Right renal cortex interstitium (tissue), 3 donors: ENCODE measurements at places on chromosomes 7 and 10. TPM values are rescaled to one million over a fixed set of nuclear protein-coding genes. Genes with fewer than 3 reads are reported as not detected.
A peak's percentile ranks its signal among the peaks of the same experiment; 100 is the strongest.

DNA sequence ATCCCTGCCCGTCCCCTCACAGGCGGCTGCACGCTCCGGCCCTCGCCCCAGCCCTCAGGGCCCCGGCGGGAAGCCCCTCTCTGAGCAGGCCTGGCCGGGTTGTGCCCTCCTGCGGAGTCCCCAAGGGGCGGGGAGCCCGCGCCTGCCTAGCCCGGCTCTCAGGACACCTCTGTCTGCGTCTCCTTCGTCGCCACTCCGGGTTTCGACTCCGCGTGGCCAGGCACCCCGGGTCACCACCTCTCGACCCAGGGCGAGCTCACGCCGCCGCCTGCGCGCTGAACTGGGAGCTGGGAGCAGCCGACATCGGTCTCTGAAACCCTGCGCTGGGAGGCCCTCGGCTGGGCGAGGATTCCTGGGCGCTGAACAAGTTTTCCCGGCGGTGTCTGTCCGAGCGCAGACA, 6.2 kb upstream of the OGDHL start:
- DNase-seq: no peak

GRCh38 chr7:74272305-74273038, 16.7 kb upstream of the CLIP2 start:
- DNase-seq: peak; percentile 67

- DNase-seq: no peak
Observed at GRCh38 chr7:138798836-138799235, 840 bp upstream of the ATP6V0A4 start.

Gene C10orf62
- polyA plus RNA-seq: 0.33 TPM

Gene RET
- polyA plus RNA-seq: 22.7 TPM

Gene CALHM3
- polyA plus RNA-seq: not detected

Gene LIPN
- not detected for polyA plus RNA-seq

- no peak for DNase-seq
Observed at GRCh38 chr7:45985902-45986301, 64.8 kb upstream of the IGFBP3 start.

- DNase-seq: no peak
Observed at GRCh38 chr10:17665747-17666146, 21.8 kb downstream of the STAM start.

GRCh38 chr7:26326211-26326610, 34.5 kb downstream of the SNX10 start:
- no peak for DNase-seq

Gene FAM25C
- not detected for polyA plus RNA-seq

Gene PTN
- 231 TPM for polyA plus RNA-seq

DNA sequence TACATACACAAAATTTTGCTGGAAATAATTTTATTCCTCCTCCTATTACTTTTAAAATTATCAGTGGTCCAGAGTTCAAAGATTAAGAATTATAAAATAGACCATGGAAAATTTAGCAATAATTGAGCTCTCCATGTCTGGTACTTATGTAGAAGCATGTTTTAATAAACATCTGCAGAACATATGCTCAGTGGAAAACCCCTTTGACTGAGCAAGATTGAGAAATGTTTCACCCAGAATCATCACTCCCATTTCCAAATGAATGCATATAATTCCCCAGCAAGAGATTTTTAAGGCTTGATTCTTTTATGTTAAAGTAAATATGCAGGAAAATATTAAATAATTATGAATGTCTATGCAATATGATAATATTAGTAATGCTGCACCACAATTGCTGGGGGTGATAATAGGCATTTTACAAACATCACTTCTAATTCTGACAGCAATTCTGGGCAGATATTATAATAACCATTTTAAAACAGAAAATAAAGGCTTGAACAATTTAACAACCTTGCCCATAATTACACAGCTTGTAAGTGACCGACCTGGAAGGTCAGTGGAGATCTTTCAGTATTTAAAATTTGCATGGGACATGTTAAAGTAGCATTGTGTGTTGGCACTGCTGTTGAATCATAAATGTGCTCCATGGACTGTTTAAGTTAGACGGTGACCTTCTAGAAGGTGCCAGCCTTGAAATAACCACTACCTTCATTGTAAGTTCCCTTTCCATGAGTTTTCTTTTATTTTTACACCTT, 45.6 kb upstream of the TES start:
- DNase-seq: no peak

Gene UBE2H
- 128 TPM for polyA plus RNA-seq

GRCh38 chr10:32947586-32947985, 10.4 kb downstream of the ITGB1 start:
- no peak for DNase-seq

Gene SEMA4G
- polyA plus RNA-seq: 41.1 TPM

GRCh38 chr7:26397796-26398426, 106.2 kb downstream of the SNX10 start:
- DNase-seq: no peak

DNA sequence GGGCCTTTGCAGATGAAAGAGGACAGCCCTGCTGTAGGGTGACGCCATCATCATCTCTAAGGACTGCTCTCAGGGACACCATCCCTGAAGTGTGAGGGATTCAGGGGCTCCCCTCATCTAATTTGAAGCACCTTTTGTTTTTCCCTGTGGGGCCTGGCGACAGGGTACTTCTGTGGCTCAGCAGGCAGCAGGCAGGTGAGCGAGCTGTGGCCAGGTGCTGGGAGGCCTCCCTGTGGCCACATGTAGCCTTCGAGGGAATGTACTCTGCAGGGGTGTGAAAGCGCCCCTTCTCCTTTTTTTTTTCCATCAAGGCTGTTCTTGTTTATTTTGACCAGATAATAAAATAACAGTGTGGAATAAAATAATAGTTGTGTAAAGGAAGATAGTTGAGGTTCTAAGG, 118.2 kb upstream of the DPP6 start:
- no peak for DNase-seq
